Naive B cell (primary cell): ENCODE measurements at places on chromosomes 6 and 20.

- DNase-seq = no peak
These were observed 194.6 kb upstream of the RGS17 start for GRCh38 chr6:153325661-153326060.

- peak; percentile 87 for DNase-seq
These were observed 1.5 kb upstream of the STXBP5 start for GRCh38 chr6:147202516-147203310.

DNA sequence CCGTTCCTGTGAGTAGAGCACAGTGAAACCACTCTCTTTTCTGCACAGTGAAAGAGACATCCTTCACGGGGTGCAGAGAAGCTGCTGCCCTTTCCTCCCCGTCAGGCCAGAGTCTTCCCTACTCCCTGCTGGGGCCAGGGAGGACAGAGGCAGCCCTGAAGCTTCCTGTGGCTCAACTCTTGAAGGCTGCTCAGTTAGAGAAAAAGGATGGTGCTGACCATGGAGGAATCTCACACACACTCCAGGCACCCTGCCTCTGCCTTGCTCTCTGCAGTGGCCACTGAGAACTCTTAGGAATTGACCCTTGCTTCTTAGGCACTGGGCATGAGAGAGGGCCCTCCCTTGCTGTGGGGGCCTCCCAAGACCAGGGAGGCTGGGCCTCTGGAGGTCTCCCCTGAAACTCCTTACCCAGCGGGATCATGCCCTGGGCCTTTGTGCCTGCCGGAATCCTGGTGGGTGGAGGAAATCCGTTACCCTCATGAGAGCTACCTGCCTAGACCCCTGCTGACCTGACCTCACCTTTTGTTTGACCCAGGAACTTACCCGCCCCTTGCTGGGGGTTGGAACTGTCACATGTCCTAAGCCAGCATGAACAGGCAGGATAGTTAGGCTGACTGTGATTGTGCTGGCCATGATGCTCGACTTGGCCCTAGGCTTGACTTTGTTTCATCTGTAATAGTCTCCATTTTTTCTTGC lies 65.0 kb upstream of the CD93 start:
- DNase-seq = no peak

GRCh38 chr6:7234547-7234946 lies 78.5 kb downstream of the SSR1 start:
- no peak for DNase-seq

- DNase-seq = no peak
These were observed 237.5 kb downstream of the ERMARD start for GRCh38 chr6:169988769-169989550.

DNA sequence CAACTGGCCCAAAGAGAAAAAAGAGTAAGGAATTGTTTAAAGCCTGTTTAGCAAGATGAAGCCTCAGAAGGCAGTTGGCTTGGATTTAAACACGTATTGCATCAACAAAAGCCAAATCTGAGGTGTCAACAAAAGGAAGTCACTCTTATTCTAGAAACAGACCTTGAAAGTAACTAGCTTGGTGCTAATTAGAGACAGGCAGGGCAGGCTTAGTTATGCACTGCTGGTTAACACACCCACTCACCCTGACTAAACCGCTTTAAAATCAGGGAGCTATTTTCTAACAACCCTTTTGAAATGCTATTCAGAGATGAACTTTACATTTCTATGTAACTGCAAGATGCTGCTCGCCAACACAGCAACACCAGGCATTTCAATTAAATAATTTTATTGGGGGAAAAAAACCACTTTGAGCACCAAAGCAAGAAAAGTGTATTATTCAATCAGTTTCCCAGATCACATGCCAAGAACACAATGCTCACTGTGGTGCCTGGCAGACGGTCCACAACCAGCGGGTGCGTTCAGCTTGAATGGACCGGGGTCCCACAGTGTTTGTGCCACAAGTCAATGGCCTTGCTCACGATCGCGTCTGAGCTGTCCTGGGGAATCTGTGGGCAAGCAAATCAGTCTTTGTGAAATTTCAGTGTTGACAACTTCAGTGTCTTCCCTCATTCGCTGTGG lies 23.6 kb downstream of the TBC1D7 start:
- peak; percentile 49 for DNase-seq

- DNase-seq = no peak
These were observed 332.1 kb downstream of the UTRN start for GRCh38 chr6:144617191-144617590.

DNA sequence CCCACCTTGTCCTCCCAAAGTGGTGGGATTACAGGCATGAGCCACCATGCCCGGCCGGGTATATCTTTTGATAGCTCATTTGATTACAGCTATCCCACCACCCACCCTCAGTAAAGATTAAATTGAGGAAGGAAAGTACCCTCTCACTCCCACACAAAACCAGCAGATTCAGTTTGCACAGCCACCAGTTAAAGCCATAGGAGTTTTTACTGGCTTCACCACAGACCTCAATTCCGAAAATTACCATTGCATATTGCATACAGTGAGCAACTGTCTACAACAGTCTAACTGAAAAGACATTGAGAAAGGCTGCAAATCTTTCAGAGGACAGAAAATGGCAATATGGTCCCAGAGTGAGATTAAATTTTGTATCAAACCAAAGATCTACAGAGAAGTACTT lies 34.9 kb downstream of the ESF1 start:
- DNase-seq = no peak
